Mesothelial cell of epicardium (in vitro differentiated cells): ENCODE measurements at places on chromosomes 4 and X.
A peak's percentile ranks its signal among the peaks of the same experiment; 100 is the strongest.

DNA sequence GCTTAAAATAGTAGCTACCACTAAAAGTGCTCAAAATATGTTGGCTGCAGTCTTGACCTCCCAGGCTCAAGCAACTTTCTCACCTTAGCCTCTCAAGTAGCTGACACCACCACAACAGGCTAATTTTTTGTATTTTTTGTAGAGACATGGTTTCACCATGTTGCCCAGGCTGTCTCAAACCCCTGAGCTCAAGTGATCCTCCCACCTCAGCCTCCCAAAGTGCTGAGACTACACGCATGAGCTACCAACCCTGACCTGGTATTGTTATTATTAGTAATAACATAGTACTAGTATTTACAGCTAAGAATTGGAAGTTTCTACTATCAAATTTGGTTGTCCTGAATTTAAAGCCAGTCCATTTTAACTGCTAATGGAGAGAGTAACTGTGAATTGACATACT lies 18.0 kb downstream of the STAP1 start:
- DNase-seq: no peak

- DNase-seq: no peak
Observed at GRCh38 chrX:134482371-134482770, 22.4 kb downstream of the HPRT1 start.

DNA sequence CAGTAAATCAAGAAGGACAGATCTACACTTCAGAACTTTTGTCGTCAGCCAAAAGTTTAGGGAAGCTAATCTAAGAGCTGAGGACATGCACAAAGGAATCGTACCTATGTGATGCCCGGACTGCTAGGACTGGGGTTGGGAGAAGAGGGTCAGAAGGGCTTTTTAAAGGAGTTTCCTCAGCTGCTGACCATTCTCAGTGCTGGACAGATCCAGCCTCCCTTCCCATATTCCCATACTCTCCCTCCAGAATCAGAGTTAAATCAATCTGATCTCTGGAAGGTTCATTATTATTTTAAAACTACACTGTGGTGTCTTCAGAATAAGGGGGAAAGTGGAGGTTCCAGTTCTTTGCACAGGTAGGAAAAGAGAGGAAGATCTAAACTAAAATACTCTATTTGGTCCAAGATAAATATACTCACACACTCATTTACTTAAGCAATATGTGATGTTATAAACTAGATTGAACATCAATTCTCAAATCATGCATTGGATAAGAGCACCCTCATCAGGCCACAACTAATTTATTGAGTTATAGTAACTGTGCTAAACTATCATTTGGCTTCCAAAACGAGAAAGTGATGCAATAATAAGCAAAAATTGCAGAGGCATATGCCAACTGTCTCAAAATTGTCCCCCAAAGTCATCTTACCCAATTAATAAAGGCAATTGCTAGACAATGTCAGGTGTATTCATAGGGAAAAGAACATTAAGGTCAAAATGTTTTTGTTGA lies 124.7 kb downstream of the HNRNPD start:
- no peak for DNase-seq

DNA sequence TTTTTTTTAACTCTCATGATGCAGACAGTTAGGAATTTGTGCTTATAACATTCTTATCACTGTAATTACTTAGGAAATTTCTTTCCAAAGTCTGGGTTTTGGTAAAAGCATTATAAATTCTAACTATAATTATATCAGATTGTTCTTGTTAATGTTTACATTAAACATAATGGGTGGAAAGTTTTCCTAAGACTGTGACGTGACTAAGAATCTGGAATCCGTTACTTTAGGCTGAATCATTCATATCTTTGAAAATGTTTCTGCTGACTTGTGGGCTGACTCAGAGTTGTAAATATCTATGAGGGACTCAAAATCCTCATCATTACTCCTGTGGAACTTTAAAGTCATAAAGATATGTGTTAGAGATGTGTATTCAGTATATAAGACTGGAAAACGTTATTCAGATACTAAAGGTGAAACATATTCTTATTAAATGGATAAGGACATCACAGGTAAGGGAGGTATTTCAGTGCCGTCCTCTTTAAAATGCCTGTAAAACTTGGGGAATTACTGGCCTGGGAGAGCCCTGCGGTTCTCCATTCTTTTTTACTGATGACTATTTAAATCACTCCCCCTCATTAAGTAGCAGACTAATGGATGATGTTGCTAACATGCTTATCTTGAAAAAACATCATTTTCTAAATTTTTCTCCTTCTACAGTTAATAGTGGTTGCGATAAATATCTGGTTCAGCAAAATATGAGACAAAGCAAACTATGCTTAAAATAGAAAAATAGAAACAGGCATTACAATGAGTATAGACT lies 159.0 kb downstream of the DCLK2 start:
- no peak for DNase-seq

DNA sequence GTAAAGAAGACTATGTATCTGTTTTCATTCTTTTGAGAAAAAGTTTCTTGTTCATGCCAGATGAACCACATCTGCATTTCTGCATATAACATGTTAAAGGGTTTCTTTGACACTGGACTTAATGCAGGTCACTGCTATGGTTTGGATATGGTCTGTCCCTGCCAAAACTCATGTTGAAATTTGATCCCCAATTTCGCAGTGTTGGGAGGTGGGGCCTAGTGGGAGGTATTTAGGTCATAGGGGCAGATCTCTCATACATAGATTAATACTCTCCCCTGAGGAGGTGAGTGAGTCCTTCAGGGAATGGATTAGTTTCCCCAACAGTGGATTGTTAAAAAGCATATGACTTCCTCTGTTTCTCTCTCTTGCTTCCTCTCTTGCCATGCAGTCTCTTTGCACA lies 45.9 kb upstream of the TMEM33 start:
- DNase-seq: no peak

- DNase-seq: no peak
Observed at GRCh38 chrX:24378706-24379105, 18.3 kb downstream of the SUPT20HL1 start.

DNA sequence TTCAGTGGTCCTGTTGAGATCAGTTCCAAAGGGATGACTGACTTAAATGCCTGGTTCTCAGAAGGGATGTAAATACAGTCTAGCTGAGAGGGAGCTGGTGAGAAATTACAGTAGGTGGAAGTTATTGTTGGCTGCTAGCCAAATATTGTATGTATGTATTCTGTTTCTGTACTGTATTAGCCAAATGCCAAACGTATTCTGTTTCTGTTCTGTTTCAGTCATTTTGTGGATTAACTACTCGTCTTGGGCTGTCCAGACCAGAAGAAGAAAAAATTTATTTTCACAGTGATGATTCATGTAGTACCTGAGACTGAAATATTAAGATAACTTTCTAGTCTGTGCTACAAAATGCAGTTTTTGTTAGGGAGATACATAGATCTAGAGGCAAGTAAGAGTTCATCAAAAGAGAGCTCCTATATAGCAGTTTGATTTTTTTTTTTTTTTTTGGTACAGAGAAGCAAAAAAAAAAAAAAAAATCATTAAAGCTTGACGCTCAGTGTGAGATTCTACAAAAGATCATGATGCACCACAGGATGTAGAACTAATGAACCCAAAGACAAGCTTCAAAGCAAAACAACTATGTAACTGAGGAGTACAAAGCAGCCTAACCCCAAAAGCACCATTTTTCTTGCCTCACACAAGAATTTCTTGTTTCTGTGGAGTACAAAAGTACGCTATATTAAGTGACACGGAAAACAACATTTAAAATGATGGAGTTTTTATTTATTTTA lies 54.8 kb downstream of the CASP6 start:
- DNase-seq: no peak

- DNase-seq: no peak
Observed at GRCh38 chr4:173135241-173135847, 33.3 kb upstream of the GALNT7 start.

- no peak for DNase-seq
Observed at GRCh38 chrX:96314985-96315384, 369.7 kb upstream of the DIAPH2 start.

GRCh38 chr4:156999175-156999517 lies 27.5 kb upstream of the PDGFC start:
- peak; percentile 67 for DNase-seq

GRCh38 chrX:14832586-14832985 lies 40.3 kb downstream of the FANCB start:
- no peak for DNase-seq

DNA sequence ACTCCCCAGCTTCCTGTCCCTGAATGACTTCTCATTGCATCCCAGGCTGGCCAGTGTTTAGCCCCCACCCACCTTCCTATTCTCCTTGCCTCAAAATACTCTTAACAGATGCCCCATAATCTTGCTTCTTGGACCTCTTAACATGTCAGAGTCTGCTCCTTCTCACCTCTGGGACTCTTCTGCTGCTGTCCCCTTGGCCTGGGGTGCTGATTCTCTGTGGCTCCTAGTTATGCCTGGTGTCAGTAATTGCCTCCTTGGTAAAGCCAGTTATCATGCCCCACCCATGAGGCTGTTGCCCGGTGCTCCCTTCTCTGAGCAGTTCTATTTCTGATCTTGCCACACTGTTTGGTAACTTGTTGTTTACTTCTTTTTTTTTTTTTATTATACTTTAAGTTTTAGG lies 256.8 kb downstream of the STIM2 start:
- no peak for DNase-seq

DNA sequence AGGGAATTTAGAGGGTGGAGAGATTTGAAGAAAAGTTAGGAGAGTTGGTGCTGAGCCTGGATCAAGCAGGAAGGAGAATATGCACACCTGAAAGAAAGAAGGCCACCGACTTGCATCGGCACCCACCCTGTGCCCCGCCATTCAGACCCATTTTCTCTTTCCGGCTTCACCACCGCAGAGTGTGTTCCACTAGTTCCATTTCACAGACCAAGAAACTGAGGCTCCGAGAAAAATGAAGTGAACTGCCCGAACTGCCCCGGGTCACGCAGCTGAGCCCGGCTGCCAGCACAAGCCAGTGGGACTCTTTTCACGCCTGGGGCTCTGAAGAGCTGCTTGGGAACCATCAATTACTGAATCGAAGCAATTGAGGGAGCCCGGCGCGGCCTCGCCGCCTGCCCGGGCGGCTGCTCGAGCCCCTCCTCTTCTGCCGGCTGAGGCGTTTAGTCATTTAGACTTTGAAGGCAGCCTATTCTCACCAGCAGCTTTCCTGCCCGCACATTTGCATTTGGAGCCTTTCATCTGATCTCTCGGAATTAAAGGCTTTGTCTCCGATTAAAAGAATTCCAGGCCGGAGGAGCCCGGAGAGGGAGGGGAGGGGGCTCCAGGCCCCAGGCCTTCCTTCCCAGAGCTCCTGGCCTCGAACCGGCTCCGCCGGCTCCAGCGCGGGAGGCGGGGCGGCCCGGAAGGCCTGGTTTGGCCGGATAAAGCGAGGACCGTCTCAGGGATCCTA lies 140.2 kb upstream of the PJA1 start:
- DNase-seq: no peak

DNA sequence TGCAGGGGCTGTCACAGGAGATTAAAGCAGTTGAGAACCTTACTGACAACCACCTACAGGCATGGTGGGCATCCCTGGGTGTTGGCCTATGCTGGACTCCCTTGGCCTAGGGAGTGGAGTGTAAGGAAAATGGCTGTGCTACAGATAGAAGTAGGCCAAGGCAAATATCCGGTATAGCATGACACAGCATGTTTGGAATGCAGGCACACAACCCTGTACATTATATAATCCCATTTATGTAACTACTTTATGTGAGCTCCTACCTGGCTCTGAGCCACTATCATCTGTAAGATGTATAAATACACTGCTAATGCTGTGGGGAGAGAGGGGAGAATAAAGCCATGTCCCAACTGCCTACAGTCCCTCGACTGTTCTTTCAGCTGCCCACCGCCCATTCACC lies 38.7 kb upstream of the KCTD8 start:
- DNase-seq: no peak

GRCh38 chrX:46965125-46965758 lies 53.0 kb downstream of the JADE3 start:
- DNase-seq: no peak

GRCh38 chr4:42637867-42638266 lies 19.0 kb downstream of the ATP8A1 start:
- DNase-seq: no peak

- no peak for DNase-seq
Observed at GRCh38 chr4:70518716-70519115, 347 bp downstream of the AMTN start.

GRCh38 chrX:120485315-120485637 lies 16.2 kb upstream of the LAMP2 start:
- no peak for DNase-seq

- DNase-seq: peak; percentile 71
Observed at GRCh38 chr4:39976945-39977488, 694 bp downstream of the PDS5A start.

GRCh38 chrX:7889135-7889534 lies 38.1 kb downstream of the PNPLA4 start:
- DNase-seq: no peak

DNA sequence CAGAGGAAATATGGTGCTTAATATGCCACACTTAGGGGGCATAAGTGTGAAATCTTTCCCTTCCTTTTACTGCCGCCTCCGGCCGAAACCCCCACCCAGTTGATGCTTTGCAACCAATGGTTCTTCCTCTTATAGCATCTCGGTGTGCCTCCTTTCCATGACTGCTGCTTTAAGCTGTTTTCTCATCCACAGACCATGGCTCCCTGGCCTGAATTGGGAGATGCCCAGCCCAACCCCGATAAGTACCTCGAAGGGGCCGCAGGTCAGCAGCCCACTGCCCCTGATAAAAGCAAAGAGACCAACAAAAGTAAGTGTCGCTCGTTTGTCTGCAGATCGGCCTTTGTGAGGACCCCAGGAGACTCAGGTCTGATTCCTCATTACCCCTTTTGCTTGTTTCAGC lies 6.7 kb downstream of the SLC34A2 start:
- DNase-seq: no peak

- DNase-seq: no peak
Observed at GRCh38 chrX:71510161-71510560, 22.7 kb upstream of the OGT start.

DNA sequence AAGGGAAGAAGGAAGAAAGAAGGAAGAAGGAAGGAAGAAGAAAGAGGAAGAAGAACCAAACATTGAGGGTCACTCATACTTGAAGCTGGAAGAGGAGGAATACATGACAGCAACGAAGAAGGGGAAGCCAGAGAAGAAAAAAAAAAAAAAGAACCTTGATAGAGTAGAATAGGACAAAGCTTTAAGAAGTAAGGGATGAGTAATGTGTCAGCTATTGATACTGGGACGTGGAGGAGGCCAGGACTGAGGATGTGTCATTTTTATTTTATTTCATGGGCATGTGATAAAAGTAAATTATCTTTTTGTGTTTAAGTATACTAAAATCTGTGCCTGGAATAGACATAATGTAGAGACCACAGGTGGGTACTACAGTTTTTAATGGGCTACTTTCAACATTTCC lies 6.4 kb downstream of the EDA2R start:
- DNase-seq: no peak

DNA sequence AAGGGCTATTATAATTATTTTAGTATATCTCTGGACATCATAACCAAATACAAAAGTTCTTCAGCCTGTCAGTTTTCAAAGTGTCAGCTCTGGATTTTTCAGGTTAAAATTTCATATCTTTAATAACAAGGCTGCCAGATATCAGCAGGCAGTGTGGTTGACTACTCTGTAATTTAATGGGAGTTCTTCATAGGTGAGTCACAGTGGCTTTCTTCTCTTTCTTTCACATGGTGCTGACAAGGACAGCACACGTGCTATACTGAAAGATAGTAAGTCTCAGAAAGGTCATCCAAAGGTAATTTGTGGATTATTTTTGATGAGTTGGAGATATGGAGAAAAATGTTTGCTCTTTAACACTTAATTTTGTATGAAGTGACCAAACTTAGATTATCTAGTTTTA lies 43.2 kb downstream of the GALNT7 start:
- no peak for DNase-seq

- DNase-seq: no peak
Observed at GRCh38 chr4:77776182-77777134, 42.7 kb downstream of the CNOT6L start.
